ENCODE measurements at places on chromosomes 11 and 22.

GRCh38 chr11:125903711-125904659 lies at the start of gene DDX25:
Gene DDX25 (plus strand): TSS chr11:125904508. CDS start chr11:125904518, 10 bp downstream.
- DNase-seq = peak; percentile 28

GRCh38 chr22:19739911-19740449 lies 16.6 kb downstream of the GP1BB start:
- DNase-seq = no peak

- DNase-seq = no peak
Observed at GRCh38 chr11:128532572-128533091, 54.7 kb downstream of the ETS1 start.

GRCh38 chr22:40202225-40202944 lies 24.7 kb downstream of the TNRC6B start:
- no peak for DNase-seq

- DNase-seq = peak; percentile 79
Observed at GRCh38 chr22:39496131-39496838, 5.8 kb upstream of the MIEF1 start.

GRCh38 chr11:129792663-129793062 lies 23.0 kb upstream of the TMEM45B start:
- DNase-seq = no peak

DNA sequence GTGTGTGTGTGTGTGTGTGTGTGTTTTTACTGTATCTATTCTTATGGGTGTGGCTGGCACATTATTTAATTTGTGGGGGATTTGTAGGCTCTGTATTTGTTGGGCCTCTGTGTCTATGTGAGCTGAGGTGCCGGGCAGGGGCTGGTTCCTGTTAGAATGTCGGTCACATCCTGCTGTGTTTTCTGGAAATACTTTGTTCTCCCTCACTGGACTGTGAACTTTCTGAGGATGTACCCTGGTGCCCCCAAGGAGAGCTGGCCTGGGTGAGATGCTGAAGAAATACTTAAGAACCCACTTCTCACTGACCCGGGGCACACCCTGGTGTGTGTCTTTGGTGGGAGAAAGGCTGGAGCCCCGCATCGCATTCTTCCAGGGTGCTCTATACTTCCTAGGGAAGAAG lies 28.6 kb downstream of the KIAA1671 start:
- DNase-seq = no peak

GRCh38 chr11:26905368-26905767 lies 88.5 kb upstream of the FIBIN start:
- no peak for DNase-seq

DNA sequence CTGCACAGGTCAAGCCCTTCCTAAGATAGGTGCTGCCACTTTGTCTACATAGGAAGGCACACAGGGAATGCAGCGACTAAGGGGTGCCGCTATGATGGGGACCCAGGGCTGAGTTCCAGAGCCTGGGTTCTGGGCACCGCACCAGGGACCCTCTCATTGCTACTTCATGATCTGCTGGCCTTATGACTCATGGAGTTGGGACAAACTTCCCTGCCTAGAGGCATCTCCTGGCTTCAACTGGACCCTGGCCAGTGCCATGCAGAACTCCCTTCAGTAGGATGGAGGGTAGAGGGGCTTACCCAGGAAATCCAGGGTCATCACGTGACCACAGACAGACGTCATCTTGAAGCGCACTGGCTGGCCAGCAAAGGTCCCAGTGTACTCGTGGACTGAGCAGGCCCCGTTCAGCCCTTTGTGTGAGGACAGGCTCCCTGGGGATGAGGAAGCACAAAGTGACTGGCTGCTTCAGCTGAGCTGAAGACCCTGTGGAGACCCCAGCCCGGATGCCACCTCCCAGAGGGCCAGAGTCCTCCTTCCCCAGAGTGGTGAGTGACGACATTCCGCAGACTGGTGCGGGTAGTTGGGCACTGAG lies 8.4 kb downstream of the TOP3B start:
- no peak for DNase-seq

DNA sequence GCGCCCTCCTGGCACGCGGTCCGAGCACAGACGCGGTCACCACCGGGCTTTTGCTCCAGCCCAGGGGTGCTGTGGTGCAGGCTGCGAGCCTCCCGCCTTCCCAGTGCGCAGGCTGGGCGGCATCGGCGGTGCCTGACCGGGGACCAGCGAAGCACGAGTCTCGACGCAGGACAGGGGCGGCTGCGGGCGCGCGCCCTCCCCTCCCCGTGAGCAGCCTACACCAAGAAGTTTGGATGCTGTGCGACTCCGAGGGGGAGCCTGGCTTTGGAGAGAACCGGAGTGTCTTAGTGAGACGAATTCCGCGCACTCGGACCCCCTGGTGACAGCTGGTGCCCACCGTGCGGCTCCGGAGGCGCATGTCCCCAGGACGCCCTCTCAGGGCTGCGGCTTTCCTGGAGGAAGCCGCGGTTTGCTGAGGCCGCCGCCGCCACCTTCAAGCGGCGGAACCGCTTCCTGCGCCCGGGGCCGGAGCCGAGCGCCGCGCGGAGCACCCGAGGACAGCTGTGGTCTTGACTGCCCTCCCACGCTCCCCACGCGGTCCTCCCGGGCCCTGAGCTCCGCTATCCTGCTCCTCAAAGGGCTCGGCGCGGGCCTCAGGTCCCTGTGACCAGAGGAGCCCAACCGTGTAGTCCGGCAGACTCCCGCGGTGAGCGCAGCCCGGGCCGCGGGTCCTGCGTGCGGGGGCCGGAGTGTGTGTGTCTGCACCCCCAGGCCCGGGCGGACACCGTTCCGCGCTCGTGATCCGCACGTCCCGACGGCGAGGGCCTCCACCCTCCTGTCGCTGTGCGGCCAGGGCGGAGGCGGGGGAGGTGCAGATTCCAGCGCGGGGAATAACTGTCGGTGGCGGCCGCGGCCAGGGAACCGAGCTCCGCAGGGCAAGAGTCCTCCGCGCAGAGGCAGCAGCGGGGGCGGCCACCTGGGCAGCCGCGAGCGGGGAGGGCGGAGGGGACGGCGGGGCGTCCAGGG lies 1.7 kb downstream of the FGF3 start:
- DNase-seq = no peak

DNA sequence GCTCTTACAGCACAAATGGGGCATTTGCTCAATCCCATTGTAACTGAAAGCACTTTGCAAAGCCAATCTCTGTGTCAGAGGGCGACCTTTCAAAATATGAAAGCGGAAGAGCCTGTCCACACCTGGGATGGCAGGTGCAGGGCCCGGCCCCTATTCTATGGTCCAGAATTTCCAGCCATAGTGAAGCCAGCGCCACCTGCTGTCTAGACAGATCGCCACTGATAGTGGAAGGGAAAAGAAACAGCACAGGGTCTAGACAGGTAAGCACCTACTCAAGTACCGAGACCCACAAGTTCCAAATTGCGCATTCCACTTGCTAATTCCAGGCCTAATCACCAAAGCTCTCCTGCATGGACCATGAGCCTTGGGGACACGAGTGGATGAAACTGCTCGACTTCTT lies 141.4 kb downstream of the NTM start:
- peak; percentile 13 for DNase-seq

- DNase-seq = peak; percentile 35
Observed at GRCh38 chr22:37675930-37676735, 697 bp downstream of the LGALS1 start.

Data from activated CD4-positive, alpha-beta T cell treated with anti-CD3 and anti-CD28 coated beads for 48 hours (primary cell).